ENCODE measurements at places on chromosomes 2 and 18.
A peak's percentile ranks its signal among the peaks of the same experiment; 100 is the strongest.

GRCh38 chr18:46678041-46678440 is 21.0 kb upstream of the LOXHD1 start:
- DNase-seq: no peak

DNA sequence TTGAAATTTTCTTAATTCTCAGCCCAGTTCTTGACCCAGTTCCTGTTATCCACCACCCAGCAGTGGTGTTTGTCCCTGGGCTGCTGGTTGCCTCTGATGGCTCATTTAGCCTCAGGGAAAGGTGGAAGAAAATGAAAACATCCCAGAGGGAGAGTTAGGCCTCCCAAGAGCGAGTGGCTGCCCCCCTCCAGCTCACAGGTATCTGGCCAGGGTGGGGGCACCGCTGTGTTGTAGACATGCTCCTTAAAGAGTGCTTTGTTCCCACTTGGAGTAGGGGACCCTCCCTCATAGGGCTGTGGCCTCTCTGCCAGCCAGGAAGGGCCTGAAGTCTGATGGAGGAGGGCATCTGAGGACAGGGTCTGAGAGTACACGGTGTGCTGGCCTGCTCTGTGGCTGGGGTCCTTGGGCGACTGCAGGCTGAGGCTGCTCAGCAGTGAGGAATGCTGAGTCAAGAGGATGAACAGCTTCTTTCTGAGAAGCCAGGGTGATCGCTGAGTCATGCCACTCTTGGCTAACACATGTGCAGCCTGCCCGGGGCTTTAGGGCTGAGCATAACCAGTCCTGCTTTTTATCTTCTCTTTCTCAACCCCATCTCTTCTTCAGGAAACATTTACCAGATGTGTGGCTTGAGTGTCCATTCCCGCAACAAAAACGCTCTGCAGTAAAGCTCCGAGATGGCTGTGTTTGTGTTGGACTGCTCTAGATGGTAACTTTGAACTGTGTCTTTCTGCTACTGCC is 72.3 kb downstream of the IL1R2 start:
- peak; percentile 21 for DNase-seq

DNA sequence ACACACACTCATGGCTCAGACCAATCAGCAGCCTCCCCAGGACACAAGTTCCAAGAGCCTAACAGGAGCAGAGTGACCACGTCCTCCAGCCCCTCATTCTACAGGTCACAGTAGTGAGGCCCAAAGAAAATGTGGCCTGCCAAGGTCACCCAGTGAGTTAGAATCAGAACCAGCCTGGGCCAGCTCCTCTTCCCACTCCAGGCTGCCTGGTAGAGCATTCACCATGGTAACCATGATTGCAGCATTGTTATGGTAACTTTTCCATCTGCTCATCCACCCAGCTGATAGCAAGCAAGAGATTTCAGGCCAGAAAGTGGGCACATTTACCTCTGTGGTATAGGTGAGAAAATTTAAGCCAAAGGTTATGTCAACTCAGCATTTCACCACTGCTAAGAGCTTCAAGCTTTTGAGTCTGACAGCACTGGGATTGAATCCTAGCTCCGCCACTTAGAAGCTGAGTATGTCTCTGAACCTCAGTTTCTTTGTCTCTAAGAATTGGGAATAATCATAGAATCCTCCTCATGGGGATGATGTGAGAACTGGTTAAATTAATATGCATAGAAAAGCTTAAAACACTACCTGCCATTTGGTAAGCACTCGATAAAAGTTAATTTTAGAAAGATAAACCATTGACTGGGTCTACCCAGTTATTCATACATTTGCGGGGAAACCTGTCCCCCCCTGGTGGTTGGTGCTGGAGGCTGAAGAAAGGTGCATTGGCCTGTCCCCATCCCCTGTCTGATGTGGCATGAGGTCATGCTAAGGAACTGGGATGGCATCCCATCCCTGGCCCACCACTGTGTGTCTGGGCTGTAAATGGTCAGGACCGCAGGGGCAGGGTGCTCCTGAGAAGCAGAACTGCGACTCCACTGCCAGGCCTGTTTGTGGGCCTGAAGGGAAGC is 181.5 kb downstream of the KLHL29 start:
- DNase-seq: no peak

- no peak for DNase-seq
Observed at GRCh38 chr2:37230581-37230980, 815 bp downstream of the CEBPZ start.

DNA sequence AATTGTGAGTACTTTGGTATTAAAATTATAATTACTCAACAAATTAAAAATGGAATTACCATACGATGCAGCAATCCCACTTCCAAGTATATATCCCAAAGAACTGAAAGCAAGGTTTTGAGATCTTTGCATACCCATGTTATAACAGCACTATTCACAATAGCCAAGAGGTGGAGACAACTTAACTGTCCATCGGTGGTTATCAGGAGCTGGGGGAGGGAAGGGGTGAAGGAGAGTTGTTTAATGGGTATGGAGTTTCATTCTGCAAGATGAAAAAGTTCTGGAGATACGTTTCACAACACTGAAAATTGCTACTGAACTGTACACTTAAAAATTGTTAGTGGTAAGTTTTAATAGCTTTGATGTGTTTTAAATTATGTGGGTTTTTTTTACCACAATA is 25.7 kb downstream of the RAB10 start:
- DNase-seq: no peak

GRCh38 chr2:99841749-99842148 is 300.6 kb downstream of the AFF3 start:
- DNase-seq: no peak

DNA sequence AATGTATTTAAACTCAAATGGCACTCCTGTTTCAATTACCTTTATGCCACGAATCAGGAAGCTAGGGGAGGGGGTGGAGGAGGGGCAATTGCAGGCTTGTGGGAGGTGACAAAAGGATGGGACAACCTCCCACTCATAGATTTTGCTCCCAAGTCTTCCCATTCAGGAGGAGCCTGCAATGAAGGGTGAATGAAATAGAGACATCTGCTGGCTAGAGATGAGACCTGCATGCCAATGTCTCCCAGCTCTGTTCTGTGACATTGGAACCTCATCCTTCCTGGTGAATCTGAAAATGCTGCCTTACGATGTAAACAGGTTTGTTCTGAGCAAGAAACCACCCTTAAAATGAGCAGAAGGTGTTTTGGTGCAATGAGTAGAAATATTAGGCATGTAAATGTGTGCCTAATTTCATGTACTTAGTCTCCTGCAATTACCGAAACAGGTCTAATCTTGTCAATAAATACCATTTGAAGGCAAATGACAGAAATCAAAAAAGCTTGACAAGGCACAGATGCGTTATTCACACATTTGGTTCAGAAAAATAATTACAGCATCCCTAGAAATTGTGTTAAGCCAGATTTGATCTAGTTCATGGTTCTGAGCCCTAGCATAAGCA is 2.7 kb upstream of the PID1 start:
- no peak for DNase-seq

- DNase-seq: no peak
Observed at GRCh38 chr2:192190474-192190873, 4.3 kb downstream of the TMEFF2 start.

DNA sequence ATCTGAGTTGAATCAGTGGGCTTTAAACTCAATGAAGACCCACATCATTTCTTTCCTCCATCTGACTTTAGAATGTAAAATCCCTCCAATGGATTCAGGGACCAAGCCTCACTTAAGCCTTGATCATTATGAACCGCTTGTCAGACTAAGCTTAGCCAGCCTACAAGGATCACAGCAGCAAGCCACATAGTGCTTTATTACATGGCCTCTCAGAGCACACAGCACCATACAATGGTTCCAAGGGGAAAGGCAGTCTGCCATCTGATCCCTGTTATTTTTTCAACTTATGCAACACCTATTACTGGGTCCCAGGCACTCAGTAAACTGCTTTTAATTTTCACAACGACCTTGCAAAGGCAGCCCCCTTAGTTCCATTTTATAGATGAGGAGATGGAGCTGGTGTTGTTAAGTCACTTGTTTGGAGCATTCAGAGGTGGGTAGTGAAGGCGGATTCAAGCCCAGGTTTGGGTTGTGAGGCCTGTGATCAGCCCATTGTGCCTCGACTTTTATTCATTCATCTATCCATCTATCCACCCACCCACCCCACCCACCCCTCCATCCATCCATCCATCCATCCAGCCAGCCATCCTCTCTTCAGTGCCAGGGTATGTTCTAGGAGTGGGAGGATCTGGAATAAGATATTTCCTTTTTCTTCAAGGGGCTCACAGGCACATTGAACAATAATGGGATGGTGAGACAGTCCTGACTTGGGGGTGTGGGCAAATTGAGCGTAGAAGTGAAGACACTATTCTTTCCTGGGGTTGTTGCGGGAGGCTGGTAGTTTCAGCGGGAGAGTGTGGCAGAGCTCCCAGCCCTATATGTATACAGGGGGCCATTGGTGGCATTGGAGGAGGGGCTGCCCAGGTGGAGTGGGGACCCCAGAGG is 141.2 kb downstream of the MYCN start:
- no peak for DNase-seq

DNA sequence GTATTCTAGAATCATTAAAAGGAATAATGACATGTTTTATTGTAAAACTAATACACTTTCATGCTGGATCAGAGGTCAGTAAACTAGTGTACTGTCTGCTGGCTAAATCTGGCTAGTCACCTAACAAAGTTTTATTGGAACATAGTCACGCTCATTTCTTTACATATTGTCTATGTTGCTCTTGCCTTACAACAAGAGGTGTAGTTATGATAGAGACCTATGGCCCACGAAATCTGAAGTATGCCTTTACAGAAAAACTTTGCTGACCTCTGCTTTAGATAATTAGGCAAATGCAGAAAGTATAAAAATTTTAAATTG is 29.9 kb upstream of the SCYGR2 start:
- DNase-seq: no peak

DNA sequence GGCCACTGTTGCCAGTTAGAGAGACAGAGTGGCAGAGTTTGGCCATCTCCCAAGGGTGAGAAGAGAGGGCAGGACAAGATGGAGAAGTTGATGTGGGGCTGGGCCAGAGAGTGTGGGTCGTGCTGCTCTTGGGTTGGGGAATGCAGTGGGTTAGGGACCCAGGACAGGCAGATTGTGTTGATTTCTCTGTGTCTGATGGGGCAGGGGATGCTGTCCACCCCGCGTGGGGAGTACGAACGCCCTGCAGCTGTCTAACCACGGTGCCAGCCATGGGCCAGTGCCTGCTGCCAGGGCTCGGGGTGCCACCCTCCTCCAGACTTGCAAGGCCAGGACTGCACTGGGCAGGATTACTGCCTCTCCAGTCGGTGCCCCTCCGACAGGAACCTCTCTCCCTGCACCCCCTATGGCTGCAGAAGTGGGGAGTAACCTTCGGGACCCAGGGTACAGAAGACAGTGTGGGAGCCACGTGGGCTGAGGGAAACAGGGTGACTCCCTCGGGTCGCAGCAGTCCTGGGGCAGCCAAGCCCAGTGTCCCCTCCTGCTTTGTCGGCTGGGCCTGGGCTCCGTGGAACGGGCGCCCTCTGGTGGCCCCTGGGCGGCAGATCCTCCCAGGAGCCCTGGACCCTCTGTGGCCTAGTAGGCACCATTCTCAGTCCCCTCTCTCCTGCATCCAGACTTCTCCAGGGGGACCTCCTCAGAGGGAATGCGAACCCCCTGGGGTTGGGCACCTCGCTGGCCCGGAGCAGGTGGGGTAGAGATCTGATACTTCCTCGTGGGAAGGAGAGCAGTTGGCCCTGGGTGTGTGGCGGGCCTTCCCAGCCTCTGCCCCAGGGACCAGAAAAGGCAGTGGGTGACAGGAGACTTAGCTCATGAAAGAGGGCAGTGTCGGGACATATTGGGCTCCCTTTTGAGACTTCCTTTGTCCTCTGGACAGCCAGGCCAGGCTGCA is 2.7 kb downstream of the GPC1 start:
- DNase-seq: peak; percentile 30

- DNase-seq: no peak
Observed at GRCh38 chr2:149089068-149089467, 50.6 kb downstream of the LYPD6B start.

GRCh38 chr2:195674491-195675221 is 17.6 kb downstream of the SLC39A10 start:
- DNase-seq: no peak

GRCh38 chr18:35377875-35378573 is 887 bp upstream of the ZNF396 start:
- no peak for DNase-seq

GRCh38 chr18:28208712-28209265 is 31.9 kb upstream of the CDH2 start:
- DNase-seq: no peak

GRCh38 chr18:49142216-49142615 is 191.5 kb upstream of the SMAD7 start:
- DNase-seq: no peak

DNA sequence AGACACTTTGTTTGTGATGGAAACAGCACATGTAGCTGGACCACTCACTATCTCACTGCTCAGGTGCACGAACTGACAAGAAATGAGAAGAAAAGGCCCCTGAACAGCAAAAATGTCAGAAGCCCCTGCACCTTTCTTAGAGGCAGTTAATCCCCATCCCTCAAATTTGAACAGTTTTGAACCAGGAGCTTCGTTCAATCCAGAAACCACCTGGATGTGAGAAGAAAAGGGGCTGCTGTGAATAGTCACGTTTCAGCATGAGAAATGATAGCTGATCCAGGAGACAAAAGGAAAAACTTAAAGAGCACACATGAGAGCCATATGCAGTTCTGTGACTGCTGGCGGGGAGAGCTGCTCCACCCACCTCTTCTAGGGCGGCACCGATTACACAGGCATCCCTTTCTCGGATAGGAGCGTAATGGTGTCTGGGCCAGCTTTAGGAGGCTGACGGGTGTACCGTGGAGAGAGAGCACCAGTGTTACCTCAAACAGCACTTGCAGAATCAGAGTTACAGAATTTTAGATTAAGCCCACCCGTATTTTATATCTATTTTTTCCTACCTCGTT is 117.0 kb upstream of the EML6 start:
- no peak for DNase-seq

GRCh38 chr2:6863792-6864191 is 1.9 kb downstream of the CMPK2 start:
- no peak for DNase-seq

DNA sequence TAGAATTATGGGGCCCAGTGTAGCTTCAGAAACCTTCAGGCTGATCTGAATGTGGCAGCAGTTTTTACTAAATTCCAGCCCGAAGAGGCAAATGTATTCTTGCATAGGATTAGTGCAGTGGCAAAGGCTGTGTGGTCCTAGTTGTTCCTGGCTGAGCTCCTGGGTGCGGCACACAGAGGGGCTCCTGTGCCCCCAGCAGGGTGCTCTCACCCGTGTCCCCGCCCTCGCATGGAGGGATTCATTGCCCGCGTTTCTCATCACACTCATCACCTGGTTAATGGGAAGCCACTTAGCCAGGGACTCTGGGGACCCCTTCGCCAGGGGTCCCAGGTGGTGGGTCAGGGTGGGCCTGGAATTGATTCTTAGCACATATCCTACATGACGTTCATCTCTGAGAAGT is 3.9 kb downstream of the KCNG2 start:
- DNase-seq: no peak

All from activated CD4-positive, CD25-positive, alpha-beta regulatory T cell treated with anti-CD3 and anti-CD28 coated beads, Interleukin-2, amount 50 U/mL, for 16 hours (primary cell).